Activated CD4-positive, alpha-beta T cell treated with anti-CD3 and anti-CD28 coated beads for 1 hour (primary cell): ENCODE measurements at places on chromosomes 7 and 10.

DNA sequence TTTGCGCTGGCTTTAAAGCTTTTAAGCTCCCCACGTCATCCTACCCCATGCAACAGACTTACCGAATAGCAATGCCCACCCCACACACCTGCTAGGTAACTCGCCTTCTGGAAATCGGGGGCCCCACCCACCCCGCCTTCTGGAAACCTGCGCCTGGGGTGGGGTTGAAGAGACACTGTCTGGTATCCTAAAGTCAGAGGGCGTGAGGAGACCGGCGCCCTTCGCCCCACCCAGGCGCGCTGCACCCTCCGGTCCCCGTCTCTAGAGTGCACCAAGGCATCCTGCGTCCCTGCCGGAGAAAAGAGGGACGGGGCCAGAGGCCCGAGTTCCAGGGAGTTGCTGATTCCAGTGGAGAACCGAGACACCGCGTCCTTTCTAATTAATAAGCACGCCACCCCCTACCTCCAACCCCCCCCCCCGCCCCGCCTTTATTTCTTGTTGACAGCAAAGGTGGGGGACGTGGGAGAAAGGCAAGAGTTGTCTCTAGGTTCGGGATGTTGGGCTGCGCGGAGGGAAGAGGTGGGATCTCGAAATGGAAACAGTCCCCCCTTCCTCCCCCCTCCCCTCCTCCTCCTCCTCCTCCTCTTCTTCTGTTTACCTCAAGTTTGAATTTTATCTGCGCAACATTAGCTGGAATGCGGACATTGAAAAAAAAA is 220.9 kb upstream of the MKLN1 start:
- peak; percentile 31 for DNase-seq

DNA sequence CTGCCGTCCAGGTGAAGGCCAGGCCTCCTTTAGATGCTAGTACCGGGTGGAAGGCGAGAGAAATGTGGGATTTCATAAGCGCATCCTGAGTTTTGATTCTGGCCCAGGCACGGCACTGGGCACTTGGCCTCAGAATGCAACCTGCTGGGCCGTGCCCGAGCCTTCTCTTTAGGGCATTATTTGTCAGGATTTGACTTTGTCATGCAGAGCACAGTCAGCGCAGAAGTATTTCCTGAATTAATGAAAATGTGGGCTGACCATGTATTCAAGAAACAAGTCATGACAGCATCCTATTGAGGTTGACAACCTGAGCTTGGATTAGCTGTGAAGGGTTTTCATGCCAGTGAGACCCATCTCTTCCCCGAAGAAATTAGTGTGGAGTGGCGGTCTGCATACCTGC is 34.4 kb downstream of the RCC1L start:
- no peak for DNase-seq

- DNase-seq = no peak
Measured at GRCh38 chr10:95796504-95796903, 40.5 kb downstream of the ENTPD1 start.

- DNase-seq = no peak
Measured at GRCh38 chr7:70725448-70725847, 406.5 kb upstream of the GALNT17 start.
